ENCODE measurements at places on chromosomes 5 and 9. TPM values are rescaled to one million over a fixed set of nuclear protein-coding genes. Genes with fewer than 3 reads are reported as not detected.

- no peak for DNase-seq
- H3K4me3 ChIP-seq, result no peak overlapping the region
- H3K27me3 ChIP-seq, result no peaks in the 10 kb centered on the region
- H3K4me1 ChIP-seq, result no peaks in the 10 kb centered on the region
Measured at GRCh38 chr5:7325975-7326913, 69.7 kb upstream of the ADCY2 start.

DNA sequence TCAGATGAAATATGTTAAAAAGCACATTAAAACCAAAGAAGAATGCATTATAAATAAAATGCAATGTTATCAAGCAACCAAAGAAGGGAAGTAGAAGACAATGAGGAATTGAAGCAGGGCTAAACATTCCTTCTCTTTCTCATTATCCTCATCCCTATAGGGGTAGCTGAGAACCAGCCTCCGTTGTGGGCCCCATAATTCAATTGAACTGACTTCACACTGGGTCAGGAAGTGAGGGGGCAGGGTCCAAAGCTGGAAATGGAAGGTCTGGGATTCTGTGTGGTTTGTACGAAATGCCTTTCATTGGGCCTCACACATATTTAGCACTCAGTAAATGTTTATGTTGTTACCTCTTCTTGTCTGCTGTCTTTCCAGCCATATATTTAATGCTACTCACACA lies 220.4 kb upstream of the CD180 start:
- no peaks in the 10 kb centered on the region for H3K27me3 ChIP-seq
- H3K27ac ChIP-seq, result no peak overlapping the region
- DNase-seq, result no peak
- no peak overlapping the region for H3K4me3 ChIP-seq
- H3K4me1 ChIP-seq, result peaks cover 15% of the 10 kb centered on the region
- no peaks in the 10 kb centered on the region for H3K36me3 ChIP-seq

- H3K36me3 ChIP-seq, result no peaks in the 10 kb centered on the region
- DNase-seq, result no peak
- H3K4me3 ChIP-seq, result no peak overlapping the region
Measured at GRCh38 chr5:102651466-102651865, 103.6 kb upstream of the PAM start.

GRCh38 chr5:1521671-1522600 lies 1.8 kb downstream of the LPCAT1 start:
- H3K27me3 ChIP-seq, result no peaks in the 10 kb centered on the region
- no peak for DNase-seq
- H3K36me3 ChIP-seq, result peaks cover 30% of the 10 kb centered on the region
- H3K4me1 ChIP-seq, result peaks cover 24% of the 10 kb centered on the region
- peak overlapping the region; percentile 81 for H3K27ac ChIP-seq
- peak overlapping the region; percentile 87 for H3K4me3 ChIP-seq

- no peak overlapping the region for H3K4me3 ChIP-seq
- DNase-seq, result no peak
- H3K36me3 ChIP-seq, result no peaks in the 10 kb centered on the region
Measured at GRCh38 chr9:17589771-17590170, 10.9 kb downstream of the SH3GL2 start.

GRCh38 chr9:11064909-11065308 lies 452.1 kb upstream of the PTPRD start:
- H3K27ac ChIP-seq, result no peak overlapping the region
- H3K27me3 ChIP-seq, result no peaks in the 10 kb centered on the region
- no peak for DNase-seq
- no peaks in the 10 kb centered on the region for H3K4me1 ChIP-seq
- no peaks in the 10 kb centered on the region for H3K36me3 ChIP-seq

OBP2B gene
- not detected for total RNA-seq

ANKRD34B gene
- total RNA-seq, result not detected

ELOVL7 gene
- total RNA-seq, result 0.34 TPM

DNA sequence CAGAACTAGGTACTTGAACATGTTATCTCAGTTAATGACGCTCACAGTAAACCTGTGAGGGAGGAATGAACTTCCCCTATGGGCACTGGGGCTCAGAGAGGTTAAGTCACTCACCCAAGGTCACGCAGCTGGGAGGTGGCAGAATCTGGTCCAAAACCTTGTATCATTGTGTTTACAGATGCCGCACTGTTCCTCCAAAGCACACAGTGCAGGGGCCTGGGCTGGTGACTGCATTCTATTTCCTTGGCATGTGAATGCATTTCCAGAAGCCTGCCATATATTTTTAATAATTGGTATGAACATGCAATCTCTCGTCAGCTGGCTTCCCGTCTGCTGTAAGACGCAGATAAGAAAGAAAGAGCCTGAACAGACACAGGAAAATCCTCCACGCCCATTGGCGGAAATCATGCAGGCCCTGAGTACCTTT lies 77.0 kb upstream of the TBC1D2 start:
- H3K27ac ChIP-seq, result no peak overlapping the region
- H3K36me3 ChIP-seq, result no peaks in the 10 kb centered on the region
- DNase-seq, result no peak
- H3K27me3 ChIP-seq, result peaks cover 5% of the 10 kb centered on the region
- H3K4me1 ChIP-seq, result no peaks in the 10 kb centered on the region

PCDHGA2 gene
- total RNA-seq, result not detected

DNA sequence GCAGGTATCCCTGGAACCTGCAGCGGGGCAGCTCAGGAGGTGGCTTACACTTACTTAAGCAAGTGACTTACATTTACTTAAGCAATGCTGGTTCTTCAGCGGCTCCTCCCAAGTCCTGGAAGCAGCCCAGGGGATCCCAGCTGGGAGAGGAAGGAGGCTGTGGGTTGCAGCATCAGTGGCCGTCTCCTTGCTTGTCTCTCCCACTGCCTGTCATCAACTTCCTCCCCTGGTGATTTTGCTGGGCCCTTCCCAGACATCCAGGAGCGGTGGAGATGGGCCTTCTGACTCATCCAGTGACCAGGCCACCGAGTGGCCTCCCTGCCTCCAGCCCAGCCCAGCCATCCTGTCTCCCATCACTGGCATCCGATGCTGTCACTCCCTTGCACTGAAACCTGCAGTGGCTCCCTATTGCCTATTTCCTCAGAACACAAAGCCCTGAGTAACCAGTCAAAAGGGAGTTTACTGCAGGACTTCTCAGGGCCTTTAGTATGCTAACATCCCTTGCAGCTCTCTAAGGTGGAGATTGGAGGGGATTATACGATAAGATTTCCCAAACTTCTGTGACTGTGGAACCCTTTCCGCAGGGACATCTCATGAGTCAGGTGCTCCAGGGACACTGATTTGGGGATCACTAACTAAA lies 155.9 kb upstream of the PHYKPL start:
- no peaks in the 10 kb centered on the region for H3K4me1 ChIP-seq
- no peaks in the 10 kb centered on the region for H3K36me3 ChIP-seq
- DNase-seq, result no peak
- no peaks in the 10 kb centered on the region for H3K27me3 ChIP-seq
- no peak overlapping the region for H3K27ac ChIP-seq
- no peak overlapping the region for H3K4me3 ChIP-seq

RETREG1 gene
- total RNA-seq, result 51.8 TPM

PCDHB5 gene
- not detected for total RNA-seq

GRCh38 chr5:111869681-111870080 lies 112.7 kb upstream of the NREP start:
- no peaks in the 10 kb centered on the region for H3K27me3 ChIP-seq
- DNase-seq, result no peak
- no peak overlapping the region for H3K27ac ChIP-seq
- no peak overlapping the region for H3K4me3 ChIP-seq
